ENCODE measurements at places on chromosomes 3 and 15.

DNA sequence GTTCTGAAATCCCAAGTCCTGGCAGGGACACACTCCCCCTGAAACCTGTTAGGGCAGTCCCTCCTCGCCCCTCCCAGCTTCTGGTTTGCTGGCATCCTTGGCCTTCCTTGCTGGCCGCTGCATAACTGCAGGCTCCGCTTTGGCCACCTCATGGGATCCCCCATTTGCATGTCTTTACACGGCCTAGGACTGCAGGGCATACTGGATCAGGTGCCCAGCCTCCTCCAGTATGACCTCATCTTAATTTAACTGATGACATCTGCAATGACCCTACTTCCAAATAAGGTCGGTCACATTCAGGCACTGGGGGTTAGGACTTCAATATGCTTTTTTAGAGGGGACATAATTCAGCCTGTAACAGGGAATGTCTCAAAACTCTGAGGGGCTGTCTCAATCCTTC, 173.3 kb downstream of the RAB11A start:
- DNase-seq: no peak

DNA sequence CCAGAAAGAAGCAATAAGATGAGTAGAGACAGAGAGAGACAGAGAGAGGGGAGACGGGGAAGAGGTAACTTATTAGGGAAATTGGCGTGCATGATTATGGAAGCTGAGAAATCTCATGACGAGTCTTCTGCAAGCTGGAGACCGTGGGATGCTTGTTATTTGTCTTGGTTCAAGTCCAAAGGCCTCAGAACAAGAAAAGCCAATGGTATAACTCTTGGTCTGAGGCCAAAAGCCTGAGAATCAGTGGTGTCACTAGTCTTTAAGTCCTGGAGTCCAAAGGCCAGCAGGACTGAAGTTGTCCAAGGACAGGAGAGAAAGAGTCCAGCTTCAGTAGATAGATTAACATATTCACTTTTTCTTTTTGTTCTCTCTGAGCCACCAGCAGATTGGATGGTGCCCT, 613.6 kb downstream of the CADM2 start:
- DNase-seq: no peak

DNA sequence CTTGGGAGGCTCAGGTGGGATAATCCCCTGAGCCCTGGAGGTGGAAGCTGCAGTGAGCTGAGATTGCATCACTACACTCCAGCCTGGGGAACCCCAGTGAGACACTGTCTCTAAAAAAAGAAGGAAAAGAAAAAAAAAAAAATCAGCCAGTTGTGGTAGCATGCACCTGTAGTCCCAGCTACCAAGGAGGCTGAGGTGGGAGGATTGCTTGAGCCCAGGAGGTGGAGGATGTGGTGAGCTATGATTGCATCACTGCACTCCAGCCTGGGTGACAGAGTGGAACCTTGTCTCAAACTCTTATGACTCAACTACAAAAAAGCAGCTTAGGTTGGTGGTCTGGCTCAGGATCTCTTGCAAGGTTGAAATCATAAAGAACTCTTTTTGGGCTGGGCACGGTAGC, 19.3 kb upstream of the GPX1 start:
- no peak for DNase-seq

GRCh38 chr3:141753399-141753798, 9.8 kb upstream of the GRK7 start:
- no peak for DNase-seq

DNA sequence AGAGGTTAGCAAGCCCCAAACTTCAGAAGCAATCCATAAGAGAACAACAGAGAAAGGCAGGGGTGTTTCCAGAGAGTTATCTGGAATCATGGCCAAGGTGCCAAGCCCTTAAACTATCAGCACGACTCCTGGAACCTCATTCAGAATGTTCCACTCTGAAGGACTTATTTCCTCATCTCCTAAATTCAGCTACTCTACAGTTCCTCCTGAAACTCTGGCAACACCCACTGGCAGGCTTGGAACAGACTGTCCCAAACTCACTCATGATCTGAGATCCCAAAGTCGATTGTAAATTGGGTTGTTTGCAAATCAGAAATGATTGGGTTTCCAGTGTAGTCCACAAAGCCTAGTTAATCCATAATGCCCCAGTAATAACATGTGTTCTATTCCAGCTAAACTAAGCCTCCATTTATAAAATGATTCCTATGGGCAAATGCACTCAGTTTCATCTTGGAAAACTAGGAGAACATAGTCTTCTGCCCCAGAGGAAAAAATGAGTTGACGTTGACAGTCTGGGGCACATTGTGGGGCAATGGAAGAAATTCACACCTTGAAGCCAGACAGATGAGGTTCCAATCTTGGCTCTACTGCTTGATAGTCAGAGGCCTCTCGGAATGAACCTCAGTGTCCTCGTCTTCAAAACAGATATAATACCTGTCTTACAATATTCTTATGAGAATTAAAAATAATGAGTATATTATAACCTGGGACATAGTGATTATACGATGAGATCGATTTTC, 65.9 kb downstream of the SLCO2A1 start:
- DNase-seq: no peak

- DNase-seq: no peak
Observed at GRCh38 chr3:145094355-145094941, 1066.5 kb downstream of the PLOD2 start.

- DNase-seq: no peak
Observed at GRCh38 chr3:63803911-63804310, 15.2 kb upstream of the C3orf49 start.

- no peak for DNase-seq
Observed at GRCh38 chr3:137693791-137694190, 70.3 kb upstream of the SOX14 start.

- no peak for DNase-seq
Observed at GRCh38 chr3:39094851-39095677, 12.4 kb downstream of the GORASP1 start.
